Activated naive CD4-positive, alpha-beta T cell treated with Interleukin-2 at 50 U/mL for 16 hours (primary cell): ENCODE measurements at places on chromosomes 6 and 20.

DNA sequence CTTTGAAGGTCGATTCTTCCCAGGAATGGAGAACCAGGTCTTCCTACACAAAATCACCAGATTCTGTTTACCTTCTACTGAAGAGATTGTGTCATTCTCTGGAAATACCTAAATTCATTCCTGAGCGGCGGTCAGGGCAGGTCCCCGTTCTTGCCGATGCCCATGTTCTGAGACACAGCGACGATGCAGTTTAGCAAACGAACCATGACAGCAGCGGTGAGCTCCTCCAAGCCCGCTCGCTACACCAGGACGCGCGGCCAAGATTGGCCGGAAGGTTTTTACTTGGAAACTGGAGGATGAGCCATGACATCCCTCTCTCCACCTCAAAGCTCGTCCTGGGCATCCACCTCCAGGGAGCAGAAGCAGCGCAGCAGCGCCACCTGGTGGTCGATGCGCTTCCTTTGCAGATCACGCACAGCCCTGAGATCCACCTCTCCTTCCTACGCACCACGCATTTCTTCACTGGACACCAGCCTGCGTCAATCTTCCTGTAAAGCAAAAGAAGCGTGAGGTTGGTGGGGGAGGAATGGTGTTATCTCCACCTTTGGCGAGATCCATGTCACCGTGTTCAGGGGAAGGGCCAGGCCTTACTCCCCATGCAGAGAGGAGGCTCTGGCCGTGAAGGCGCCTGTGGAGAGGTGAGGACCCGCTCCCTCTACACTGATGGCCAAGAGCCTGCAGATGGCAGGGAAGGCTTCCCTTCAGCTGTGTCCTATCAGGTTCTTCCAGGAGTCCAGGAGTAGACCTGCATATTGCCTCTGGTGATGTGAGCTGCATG lies 9.9 kb upstream of the HLA-B start:
- peak; percentile 89 for DNase-seq

DNA sequence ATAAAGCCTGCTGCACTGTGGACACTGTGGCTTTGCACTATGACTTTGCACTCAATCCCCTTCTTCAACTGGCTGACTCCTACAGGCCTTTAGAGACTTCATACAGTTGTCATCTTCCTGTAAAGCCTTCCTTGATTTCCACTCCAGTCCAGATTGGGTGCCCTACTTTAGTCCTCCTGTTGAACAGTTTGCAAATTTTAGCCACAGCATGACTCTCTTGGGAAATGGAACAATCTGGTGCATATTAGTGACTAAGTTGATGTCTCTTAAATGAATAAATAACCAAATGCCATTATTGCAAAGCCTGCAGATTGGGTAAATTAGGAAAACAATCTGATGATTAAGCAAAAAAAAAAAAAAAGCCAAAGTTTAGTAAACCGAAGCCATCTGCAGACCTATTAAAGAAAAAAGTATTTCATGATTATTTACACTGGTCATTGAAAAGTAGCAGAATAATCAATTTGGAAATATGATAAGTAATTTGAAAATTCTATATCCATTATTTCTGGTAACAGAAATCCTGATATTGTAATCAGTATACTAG lies 12.6 kb downstream of the PLCB4 start:
- DNase-seq = no peak

GRCh38 chr6:408599-409102 lies 17.1 kb downstream of the IRF4 start:
- no peak for DNase-seq

DNA sequence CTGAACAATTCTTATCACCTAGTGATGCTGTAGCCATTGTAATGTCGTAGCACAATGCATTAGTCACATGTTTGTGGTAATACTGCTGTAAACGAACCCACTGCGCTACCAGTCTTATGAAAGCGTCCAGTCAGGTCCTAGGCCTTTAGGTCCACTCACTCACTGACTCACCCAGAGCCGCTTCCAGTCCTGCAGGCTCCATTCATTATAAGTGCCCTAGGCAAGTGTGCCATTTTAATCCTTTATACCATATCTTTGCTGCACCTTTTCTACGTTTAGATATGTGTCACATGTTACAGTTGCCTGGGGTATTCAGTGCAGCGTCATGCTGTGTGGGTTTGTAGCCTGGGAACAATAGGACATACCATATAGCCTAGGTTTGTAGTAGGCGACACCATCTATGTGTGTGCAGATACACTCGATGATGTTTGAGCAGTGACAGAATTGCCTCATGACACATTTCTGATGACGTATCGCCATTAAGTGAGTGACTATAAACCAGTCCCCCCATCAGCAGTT lies 15.4 kb downstream of the IGF2R start:
- DNase-seq = no peak

DNA sequence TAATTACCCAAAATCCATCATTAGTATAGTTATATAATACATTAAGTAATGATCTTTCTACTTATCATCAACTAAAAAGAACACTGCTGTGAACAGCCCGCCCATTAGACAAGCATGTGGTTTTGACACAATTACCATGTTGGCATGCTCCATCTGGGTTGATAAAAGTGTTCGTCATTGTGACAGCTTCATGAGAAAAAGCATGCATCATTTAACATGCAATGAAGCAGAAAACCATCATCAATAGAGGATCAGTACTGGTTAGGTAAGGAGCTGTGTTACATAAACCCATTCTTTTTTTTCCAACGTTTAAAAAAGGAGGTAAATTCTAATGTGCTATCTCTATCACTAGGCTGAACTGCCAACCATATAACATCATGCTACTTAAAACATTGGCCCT lies 101.9 kb downstream of the EPB41L2 start:
- DNase-seq = no peak

GRCh38 chr20:37867289-37868195 lies 35.4 kb upstream of the VSTM2L start:
- DNase-seq = no peak

DNA sequence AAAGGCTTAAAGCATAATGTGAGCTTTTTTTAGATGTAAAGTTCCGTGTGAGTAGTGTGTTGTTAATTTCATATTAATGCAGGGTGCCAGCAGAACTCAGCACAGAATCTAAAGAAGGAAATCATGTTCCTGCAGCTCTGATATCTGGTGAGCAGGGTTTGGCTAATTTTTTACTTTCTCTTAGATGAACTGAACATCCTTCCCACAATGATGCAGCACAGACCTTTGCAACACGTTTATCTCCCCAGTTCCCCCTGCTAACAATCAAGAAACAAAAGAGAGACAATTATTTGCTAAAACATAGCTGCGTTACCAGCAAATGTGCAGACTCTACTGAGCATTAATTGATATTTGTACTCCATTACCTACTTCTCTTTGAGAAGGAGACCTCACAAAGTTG lies 39.1 kb upstream of the ATXN1 start:
- DNase-seq = no peak

DNA sequence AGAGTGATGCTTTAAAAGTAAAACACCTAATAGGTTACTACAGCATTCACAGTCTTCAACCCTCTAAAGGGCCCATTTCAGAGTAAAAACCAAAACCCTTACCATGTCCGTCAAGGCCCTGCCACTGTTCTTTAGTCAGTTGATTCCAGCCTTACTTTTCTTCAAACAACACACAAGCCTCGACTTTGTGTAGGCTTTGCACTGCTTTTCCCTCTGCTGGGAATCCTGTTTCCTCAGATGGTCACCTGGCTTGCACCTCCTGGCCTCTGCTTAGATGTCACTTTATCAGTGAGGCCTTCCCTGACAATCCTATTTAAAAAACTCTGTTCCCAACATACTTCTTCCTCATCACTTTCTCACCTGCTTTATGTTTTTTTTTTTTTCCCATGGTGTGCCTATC lies 77.1 kb upstream of the FLRT3 start:
- no peak for DNase-seq

DNA sequence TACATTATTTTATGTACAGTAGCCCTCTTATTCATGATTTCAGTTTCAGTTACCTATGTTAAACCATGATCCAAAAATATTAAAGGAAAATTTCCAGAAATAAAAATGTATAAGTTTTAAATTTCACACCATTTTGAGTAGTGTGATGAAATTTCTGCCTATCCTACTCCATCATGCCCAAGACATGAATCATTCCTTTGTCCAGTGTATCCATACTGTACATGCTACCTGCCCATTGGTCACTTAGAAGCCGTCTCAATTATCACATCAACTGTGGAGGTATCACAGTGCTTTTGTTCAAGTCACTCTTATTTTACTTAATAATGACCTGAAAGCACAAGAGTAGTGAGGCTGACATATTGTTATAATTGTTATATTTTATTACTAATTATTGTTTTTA lies 32.3 kb upstream of the PLCB4 start:
- DNase-seq = no peak

GRCh38 chr6:152848919-152849318 lies 98.3 kb downstream of the VIP start:
- no peak for DNase-seq

- peak; percentile 35 for DNase-seq
Measured at GRCh38 chr6:157597461-157598312, 216.7 kb downstream of the ZDHHC14 start.

GRCh38 chr6:137737836-137738596 lies 129.0 kb upstream of the TNFAIP3 start:
- DNase-seq = no peak

DNA sequence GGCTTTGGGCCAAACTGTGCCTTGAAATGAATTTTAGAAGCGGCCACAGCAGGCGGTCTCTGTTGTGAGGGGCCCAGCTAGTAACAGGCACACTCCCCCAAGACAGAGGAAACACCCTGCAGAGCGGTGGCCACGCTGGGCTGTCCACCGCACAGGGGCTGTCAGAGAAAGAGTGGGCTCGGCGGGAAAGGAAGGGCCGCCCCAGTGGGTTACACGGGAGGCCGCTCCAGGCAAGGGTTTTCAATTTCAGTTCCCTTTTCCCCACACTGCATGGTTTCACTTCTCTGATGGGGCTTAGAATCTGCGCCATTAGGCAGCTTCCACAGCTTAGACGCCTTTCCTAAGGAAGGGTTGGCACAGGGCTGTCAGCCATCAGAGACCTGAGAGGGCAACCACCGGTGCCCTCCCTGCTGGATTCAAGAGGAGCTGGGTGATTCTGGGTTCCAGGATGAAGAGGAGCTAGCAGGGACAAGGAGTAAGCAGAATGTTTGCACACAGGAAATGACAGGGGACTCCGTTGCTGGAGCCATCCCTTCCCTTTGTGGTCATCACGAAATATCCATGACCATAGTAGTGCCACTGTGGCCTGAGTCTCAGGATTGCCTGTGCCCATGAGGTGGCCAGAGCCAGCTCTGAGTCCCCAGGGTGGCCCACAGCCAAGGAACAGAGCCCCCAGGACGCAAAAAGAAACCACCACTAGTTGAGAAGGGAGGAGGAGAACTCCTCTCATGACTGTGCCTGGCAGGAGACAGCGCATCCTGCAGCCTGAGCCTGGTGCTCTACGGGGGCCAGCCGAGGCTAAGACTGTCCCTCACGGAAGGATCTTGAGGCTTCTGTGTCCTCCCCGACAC lies 282.7 kb downstream of the NRN1 start:
- no peak for DNase-seq

GRCh38 chr6:83470587-83470986 lies 39.7 kb upstream of the ME1 start:
- DNase-seq = no peak

DNA sequence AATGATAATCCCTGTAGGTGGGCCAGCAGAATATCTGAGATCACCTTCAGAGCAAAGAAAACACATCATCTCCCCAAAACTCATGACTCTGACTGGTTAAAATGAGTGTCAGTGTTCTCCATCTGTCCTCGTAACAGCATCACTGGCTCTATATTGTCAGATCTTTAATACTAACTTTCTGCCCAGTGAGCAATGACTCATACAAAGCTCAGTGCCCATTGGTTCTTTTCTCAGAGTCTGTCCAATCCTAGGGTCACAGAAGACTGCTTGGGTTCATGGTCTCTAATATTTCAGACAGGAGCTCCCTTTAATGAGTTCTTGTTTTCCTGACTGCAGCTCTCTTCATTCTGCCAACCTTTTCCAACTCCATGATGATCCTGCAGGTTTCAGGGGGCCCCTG lies 36.4 kb downstream of the HLA-DPB1 start:
- DNase-seq = no peak

DNA sequence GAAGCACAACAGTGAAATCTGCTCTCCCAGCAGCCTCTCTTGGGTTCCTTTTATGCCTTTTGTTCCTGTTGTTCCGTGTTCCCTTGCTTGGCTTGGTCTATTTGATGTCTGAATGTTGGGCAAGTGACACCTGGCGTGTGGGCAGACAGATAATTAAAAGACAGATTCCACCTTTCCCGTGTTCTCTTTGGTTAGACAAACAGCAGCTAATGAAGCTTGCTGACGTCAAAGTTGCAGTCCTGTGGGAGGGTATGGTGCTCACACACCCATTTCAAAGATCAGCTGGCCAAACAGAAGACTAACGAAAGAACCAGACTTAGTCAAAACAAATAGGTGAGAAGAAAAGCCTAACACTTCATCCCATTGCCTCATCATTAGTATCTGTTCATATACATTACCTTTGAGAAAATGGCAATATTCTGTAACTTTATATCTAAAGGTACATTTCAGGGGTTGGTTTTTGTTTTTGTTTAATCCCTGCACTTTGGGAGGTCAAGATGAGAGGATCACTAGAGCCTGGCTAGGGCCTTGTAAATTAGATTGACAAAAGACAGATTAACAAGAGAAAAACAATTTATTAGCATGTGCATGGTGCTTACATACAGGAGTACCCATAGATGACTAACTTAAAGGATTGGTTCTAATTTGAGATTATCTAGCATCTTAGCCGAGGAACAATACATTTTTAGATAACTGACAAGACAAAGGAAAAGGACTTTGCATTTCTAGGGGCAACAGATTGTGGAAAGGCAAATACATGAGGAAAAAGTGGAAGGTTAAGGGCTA lies 48.9 kb upstream of the TNFRSF21 start:
- no peak for DNase-seq

GRCh38 chr6:132065556-132065955 lies 114.4 kb upstream of the CCN2 start:
- no peak for DNase-seq

GRCh38 chr6:27126815-27127537 lies 120.5 kb upstream of the PRSS16 start:
- peak; percentile 80 for DNase-seq

DNA sequence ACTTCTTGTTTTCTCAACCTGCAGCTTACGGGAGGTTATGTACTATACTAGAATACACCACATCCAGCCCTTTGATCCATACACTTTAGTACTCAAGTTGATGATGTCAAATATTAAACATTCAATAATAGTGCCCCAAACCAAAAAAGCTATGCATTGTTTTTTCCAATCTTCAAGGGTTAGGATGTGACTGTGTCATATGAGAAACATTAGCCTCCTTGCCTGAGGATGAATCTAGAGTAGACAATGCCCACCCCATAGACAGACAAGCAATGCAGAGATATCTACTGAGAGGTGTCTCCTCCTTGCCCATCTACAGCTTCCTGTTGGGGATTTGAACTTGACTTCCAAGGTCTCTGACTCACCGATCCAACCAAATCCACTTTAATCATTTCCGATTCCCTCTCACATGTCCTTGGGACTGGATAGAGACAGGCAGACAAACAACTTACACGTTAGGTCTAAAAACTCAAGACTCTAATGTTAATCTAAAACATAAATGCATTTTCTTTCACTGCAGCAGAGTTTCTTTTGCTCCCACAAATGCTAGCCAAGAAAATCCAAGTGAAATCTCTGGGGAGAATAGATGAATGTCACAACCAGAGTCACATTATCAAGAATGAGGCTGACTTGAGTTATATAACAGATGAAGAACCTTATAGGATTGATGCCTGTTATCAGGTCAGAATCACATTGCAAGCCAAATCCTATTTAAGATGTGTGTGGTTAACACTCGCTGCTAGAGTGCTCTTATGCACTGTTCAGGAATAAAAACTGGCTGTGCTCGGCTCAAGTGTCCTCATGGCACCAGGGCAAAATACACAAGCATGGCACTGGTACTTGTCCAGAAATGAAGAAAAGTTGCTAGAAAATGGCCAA lies 75.5 kb upstream of the TNFAIP3 start:
- DNase-seq = no peak
